Activated T-cell treated with anti-CD3 and anti-CD28 coated beads for 1 hour (primary cell): ENCODE measurements at places on chromosomes 3 and 15.

DNA sequence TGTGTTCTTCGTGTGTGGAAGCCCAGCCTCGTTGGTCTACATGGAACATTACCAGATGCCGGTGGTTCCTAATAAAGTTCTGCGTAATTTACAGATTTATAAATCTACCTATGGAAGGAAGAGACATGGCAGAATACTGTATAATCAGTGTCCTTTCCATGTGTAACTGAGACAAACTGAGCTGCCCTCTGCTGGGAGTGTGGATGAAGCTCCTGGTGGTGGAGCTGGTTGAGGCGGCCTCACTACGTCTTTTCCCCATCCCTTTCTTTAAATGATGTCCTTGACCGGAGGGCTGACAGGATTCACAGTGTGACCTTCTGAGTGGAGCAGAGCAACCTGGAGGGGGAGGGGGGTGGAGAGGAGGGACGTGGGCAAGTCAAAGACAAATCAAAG lies 267.0 kb upstream of the CHRM5 start:
- DNase-seq, result no peak

- DNase-seq, result no peak
Measured at GRCh38 chr15:45704329-45705249, 69.8 kb downstream of the SQOR start.

DNA sequence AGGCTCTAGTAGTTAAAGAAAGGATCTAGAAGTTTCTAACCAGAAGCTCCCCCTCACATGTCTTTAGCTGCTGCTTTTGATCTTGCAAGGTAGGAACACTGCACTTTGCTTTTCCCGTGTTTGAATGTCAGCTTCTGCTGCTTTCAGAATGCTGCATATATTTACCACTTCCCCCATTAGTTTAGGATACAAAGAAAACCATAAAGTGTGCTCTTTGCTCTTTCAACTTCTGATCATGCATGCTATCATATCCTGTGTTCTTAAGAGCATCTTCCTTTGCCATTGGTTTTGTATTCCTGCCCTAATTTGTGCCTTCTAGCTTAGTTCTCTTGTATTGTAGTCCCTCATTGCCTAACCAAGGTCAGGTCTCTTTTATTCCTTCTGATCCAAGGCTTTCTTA lies 43.3 kb downstream of the ZNF609 start:
- no peak for DNase-seq

DNA sequence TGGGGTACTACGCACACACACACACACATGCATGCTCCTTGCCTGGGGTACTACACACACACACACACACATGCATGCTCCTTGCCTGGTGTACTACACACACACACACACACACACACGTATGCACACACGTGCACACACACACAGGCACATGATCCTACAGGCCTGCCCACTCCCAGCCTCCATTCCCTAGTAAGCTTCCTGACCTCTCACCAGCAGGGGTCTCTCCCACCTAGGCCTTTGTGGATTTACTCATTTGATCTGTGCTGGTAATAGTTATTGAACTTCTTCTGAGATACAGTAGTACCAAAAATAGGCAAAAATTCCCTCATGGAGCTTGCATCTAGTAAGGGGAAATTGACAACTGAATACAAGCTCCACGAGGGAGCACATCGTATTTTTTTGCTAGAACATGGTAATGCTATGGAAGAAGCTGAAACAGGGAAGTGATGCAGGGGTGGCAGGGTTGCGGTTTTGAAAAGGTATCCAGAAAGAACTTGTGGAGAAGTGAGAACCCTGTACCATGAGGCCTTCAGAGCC lies 19.1 kb downstream of the TTC21A start:
- DNase-seq, result no peak

GRCh38 chr15:78950902-78951840 lies 6.3 kb upstream of the CTSH start:
- no peak for DNase-seq

DNA sequence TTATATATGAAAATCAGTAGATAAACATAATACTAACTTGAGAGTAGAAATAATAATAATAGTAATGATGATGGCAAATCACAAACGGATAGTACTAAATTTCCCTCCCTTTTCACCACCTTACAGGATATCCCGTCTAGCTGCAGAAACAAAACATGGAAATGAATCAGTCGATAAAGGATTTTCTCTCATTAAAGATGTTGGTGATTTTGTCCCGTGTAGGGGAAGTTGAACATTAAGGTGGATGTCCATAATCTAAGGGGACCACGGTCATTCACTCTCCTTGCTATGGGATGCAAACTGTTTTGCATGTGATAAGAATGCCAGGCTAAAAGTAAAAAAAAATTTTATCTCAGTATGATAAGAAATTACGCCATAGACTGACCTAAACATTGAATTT lies 1027.7 kb upstream of the NR2F2 start:
- DNase-seq, result no peak

DNA sequence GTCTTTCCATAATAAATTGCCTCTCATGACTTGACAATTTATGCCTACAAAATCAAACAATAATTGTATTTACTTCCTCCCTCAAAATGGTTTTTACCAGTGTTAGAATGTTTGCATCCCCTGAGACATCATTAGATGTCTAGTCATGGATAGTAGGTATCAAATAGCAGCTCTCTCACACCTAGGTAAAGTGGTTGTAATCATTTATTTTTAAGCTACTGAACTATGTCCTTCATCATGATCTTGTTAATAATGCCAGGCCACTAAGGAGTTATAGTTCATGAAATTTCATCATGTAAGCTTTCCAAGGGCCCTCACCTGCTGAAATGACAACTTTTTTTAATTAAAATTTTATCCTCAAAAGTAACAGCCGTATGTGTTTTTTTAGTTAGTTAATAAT lies 134.1 kb downstream of the ARPP21 start:
- no peak for DNase-seq

GRCh38 chr3:54349691-54350090 lies 227.3 kb downstream of the CACNA2D3 start:
- DNase-seq, result no peak

- DNase-seq, result no peak
Measured at GRCh38 chr3:193686665-193687483, 93.9 kb downstream of the OPA1 start.

DNA sequence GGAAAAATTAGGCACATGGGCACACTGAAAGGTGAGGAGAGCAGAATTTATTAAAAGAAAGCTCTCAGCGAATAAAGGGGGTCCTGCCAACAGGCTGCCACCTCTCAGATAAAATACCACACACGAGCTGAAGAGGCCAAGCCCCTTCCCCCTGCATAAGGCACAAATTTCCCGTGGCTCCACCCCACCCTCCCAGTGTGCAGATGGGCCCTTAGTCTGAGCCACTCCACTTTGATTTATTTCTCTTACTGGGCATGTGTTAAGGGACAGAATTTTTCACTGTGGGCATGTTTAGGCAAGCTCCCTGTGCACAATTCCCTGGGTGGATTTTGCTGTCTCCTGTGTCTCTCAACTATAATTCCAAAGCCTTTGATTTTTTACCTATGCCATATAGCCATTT lies 409.8 kb downstream of the TBL1XR1 start:
- no peak for DNase-seq

- DNase-seq, result peak; percentile 29
Measured at GRCh38 chr15:25437777-25438600, 835 bp downstream of the UBE3A start.

DNA sequence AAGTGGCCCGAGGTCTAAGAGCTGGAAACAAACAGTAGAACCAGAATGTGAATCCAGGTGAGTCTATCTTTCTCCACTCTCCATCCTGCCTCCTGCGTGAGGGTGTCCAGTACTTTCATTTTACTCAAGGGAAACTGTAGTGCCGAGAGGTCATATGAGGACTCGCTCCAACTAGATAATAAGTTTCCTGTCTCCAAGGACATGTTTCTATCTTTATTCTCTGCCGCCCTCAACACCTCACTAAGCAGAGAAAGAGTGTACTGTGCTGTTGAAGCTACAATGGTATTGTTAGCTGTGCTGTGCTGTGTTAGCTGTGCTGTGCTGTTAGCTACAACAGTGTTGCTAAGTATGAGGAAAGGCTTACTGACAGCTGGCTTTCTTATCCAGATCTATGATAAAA lies 137.9 kb upstream of the COL8A1 start:
- no peak for DNase-seq

DNA sequence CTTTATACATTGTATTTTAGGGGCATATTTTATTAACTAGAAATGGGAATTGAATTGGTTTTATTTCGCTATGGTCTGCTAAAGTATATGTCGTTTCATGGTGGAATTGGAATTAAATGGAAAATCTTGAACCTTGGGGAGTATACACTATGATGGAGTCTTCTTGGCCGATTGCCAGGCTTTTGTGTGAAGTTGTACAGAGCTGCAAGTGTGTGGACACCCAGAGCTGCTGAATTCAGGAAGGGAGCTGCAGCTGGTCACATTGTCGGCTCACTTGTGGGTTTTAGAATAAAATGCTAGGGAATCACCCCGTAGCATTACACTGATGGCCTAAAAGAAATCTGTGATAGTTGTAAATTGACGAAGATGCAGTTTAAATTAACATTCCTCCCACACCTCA lies 35.1 kb downstream of the USP3 start:
- no peak for DNase-seq

GRCh38 chr15:64975390-64975789 lies 14.3 kb downstream of the SPG21 start:
- DNase-seq, result no peak

GRCh38 chr3:107969994-107970819 lies 120.6 kb downstream of the CD47 start:
- no peak for DNase-seq

GRCh38 chr15:72923289-72923688 lies 129.0 kb upstream of the NEO1 start:
- DNase-seq, result no peak

GRCh38 chr3:134858441-134859035 lies 63.5 kb downstream of the EPHB1 start:
- no peak for DNase-seq

DNA sequence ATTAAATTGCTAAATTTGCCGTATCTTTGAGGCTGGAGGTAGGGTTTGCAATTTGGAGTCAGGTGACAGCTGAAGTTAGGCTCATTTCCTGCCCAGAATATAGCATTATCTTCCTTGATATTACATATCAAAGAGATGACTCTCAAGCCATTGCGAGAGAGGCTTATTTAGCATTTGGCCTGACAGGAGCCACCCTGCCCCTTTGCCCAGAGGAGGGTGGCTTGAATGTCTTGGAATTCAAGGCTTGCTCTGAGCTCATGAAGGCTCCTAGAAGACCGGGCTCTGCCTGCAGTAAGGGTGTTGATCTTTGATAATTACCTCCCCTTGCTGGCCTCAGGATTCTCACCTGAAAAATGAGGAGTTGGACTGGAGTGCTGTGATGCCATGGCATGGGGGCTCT lies 251.4 kb upstream of the C2CD4B start:
- no peak for DNase-seq

- DNase-seq, result no peak
Measured at GRCh38 chr15:40162552-40162951, 1.7 kb downstream of the BUB1B start.

GRCh38 chr3:135007607-135008006 lies 212.5 kb downstream of the EPHB1 start:
- no peak for DNase-seq

- DNase-seq, result no peak
Measured at GRCh38 chr3:126389112-126389793, 5.5 kb upstream of the CFAP100 start.

DNA sequence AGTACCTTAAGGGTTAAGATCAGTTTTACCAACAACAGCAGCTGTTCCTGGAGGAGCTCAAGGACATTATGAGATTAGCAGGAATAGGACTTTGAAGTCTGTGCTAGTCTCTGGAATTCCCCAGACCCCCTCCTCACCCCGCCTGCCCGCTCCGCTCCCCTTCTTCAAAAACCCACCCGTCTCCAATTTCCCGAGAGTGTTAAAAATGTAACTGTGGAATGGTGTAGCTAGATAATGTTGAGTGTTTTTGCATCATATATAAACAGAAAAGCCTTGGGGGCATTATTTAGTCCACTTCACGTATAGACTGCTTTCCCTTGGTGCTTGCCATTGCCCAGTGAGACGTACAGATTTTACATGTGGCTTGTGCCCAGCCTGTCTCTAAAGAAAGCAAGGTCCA lies 65.0 kb upstream of the SEMA6D start:
- no peak for DNase-seq

DNA sequence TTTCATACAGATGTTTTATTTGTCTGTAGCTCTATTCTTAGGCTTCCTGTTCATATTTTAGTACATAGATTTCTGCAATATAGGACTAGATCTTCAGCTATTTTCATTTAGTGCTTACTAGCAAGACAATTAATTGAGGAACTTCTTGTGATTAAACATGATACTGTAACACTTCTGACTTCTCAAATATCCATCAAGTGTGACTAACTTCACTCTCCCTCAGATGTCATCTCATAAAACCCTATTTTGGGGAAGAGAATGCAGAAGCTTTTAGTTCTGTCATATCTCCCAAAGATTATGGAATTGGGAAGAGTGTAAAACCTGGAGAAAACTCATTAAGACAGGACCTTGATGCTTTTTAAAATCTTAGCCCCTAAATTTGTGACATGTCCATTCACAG lies 28.6 kb upstream of the GOLIM4 start:
- DNase-seq, result no peak

- DNase-seq, result no peak
Measured at GRCh38 chr3:38245930-38246329, 19.7 kb upstream of the SLC22A13 start.

DNA sequence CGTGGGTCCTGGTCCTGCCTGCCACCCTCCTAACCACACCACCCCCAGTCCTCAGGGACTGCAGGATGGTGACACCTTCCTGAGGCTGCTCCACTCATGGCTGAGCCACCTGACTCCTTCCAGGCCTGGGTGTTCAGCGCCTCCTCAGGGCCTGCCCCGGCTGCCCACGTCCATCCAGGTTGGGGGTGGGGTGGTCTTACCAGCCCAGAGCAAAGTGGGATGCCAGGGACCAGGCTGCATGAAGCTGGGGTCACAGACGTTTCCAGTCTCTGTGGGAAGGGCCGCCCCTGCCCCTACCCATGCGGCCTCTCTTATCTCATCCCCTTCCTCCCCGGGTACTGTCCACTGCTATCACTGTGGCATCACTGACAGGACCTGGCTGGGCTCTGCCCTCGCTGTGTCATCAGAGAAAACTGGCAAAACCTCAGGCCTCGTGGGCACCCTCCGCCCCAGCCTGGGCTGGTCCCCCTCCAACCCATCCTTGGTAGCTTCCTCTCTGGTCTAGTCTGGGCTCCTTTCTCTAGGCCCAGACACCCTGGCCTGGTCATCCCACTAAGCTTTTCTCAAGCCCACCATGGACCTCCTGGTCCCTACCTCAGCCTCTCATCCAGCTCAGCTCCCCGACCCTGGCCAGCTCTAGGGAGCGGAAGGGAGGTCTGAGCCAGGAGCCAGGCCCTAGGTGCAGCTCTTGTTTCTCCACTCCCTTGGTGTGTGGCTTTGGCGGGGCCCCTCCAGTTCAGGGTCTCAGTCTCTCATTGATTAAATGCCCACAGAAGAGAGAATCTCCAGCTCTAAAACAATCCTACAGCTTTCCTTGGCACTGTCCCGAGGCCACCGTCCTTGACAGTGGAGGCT lies 32.9 kb downstream of the WNT7A start:
- DNase-seq, result no peak

- no peak for DNase-seq
Measured at GRCh38 chr15:89817701-89818280, 3.1 kb upstream of the ANPEP start.
